ENCODE measurements at places on chromosomes 5 and 9.

- no peak for DNase-seq
Measured at GRCh38 chr9:116308076-116308475, 154.5 kb downstream of the PAPPA start.

GRCh38 chr5:17216176-17216973 lies 1.1 kb upstream of the BASP1 start:
- DNase-seq, result peak; percentile 86

GRCh38 chr9:123003466-123003865 lies 30.0 kb upstream of the GPR21 start:
- no peak for DNase-seq

- DNase-seq, result no peak
Measured at GRCh38 chr9:8872802-8873201, 1073.2 kb upstream of the DMAC1 start.

DNA sequence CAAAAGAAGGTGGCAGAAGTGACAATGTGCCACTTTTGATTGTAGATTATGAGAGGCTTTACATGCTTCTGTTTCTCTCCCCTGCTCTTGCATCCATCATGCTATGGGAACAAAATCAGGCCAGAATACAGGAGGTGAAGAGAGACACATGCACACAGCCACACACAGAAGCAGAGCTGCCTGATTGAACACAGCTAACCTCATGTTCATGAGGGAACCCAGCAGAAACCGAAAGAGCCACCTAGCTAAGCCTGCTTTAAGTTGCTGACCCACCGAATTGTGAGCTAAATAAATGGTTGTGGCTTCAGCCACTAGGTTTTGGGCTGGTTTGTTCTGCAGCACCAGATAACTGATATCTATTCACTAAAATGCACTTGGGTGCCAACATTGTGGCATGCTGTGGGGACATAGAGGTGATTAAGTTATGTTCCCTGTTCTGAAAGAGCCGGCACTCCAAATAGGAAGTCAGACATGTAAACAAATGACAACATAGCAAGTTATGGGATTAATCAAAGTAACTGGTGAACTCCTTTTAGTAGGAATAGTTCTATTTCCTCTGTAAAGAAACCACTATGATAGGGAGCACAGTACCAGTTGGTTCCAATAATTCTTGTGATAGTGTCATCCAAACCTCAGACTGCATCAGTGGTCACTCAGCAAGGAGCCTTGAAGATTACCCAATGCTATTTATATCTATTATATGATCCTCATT lies 93.6 kb upstream of the TNC start:
- no peak for DNase-seq

- DNase-seq, result no peak
Measured at GRCh38 chr5:171484460-171484899, 65.0 kb downstream of the FGF18 start.

DNA sequence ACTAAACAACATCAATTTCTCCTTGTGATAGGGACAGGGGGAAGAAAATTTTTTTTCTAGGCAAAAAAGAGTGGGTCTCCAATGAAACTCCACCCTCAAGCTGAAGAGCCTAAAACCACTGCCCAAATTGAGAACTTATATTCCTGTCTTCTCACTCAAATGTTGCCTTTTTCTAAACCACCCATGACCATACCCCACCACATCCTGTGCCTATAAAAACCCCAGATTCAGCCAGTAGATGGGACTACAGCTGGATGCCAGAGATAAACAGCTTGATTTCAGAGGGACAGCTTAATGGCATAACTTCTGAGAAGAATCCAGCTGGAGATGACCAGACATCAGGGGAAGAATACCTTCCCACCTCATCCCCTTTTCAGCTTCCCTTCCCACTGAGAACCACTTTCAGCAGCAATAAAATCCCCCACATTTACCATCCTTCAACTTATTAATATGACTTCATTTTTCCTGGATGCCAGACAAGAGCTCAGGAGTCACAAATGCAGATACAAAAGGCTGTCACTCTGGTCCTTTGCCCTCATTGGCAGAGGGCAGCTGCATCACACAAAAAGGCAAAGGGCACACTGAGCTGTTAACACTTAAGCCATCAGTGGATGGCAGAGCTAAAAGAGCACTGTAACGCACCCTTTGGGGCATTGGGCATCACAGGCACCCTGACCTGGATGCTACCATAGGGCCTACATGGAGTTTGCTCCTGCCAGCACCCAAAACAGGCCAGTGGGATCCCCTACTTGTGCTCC lies 972.5 kb upstream of the CTNND2 start:
- DNase-seq, result no peak

DNA sequence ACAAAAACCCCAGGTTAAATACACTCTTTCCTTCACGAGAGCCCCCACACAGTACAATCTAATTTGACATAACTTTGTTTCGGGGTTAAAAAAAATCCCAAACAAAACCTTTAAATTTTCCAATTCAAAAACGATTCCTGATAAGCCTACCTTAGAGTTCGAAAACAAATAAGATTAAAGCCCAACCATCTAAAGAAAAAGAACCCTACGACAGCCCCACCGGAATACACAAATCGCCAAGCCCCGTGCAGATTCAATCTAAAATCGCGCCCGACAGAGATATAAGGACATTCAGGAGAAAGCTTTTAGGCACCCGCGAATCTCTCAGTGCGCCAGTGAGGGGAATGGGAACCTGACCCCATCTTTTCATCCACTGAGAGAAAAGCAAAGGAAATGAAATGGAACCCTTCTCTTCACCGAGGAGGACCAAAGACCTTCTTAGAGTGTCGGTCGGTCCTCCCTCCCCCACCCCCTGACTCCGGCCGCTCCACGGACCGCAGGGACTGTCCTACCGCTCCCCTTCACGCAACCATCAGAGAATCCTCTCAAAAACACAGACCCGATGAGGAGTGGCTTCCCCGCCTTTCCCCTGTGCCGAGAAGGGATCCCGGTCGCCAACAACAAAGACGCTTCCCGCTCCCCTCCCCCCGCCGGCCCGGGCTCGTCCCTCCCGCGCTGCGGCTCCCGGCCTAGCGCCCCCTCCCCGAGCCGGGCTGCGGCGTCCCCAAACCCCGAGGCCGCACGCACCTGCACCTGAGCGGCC lies 925 bp downstream of the ABHD17B start:
- peak; percentile 59 for DNase-seq

- DNase-seq, result no peak
Measured at GRCh38 chr5:150582241-150583109, 58.0 kb upstream of the SYNPO start.

Measured in nucleus accumbens (tissue), 56 donors.